ENCODE measurements at places on chromosomes 2 and 18.

GRCh38 chr2:241598061-241598460 is 38.9 kb downstream of the THAP4 start:
- no peak for DNase-seq

GRCh38 chr2:224086226-224086914 is 47.3 kb upstream of the SERPINE2 start:
- DNase-seq, result no peak

DNA sequence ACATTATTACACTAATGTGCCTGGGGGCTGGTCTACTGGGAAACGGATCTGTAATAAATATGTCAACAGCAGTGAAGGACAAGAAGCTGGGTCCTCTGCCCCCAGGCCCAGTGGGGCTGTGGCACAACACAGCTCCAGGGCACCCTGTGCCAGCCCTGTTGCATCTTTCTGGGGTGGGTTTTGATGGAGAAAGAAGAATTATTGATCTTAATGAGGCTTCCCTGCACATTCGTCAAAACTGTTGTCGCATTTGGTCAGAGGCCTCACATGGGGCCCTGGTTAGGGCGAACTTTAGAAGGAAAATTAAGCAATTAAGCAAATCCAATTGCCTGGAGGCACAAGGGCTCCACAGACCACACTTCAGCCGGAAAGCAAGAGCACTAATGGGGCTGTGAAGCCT is 30.0 kb upstream of the TWIST2 start:
- DNase-seq, result no peak

GRCh38 chr2:240595381-240596079 is 9.0 kb downstream of the CAPN10 start:
- DNase-seq, result no peak

GRCh38 chr2:201444746-201445465 is 6.4 kb downstream of the TRAK2 start:
- DNase-seq, result no peak

- DNase-seq, result no peak
These were observed 43.8 kb downstream of the CDH19 start for GRCh38 chr18:66560094-66560493.

DNA sequence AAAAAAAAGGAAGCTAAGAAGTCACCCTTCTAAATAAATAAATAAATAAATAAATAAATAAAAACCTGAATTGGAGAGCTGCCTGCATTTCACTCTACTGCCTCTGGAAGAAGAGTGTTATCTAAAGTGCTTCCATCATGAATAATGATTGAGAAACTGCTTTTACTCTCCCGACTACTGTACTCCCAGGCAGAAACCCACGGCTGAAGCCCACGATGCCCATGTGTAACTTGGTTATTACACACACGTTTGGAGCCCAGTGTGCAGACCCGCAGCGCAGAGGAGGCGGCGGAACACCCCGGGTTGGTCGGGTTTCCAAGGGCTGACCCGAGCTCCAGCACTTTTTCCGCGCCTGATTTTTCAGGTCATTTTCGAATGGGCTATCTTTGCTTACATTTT is 697 bp upstream of the SPATS2L start:
- DNase-seq, result no peak

DNA sequence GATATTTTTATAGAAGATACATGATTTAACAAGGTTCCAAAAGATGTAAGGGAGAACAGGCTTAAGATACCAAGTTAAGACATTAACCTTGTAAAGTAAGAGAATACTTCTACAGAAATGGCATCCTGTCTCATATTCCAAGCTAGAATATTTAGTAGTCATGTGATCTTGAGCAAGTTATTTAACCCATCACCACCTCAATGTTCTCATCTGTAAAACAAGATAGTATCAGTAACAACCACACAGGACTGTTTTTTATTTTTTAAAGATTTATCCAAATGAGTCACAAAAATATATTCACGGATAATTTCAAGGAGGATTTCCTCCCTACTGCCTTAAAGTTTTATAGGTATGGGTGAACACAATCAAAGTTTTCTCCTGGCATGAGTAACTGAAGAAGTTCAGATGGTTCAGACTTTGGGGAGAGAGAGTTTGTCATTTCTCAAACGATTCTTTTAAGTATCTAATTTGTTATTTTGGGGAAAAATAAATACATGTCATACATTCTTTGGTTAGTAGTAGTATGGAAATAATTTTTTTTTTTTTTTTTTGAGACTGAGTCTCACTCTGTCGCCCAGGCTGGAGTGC is 25.9 kb downstream of the ROCK1 start:
- no peak for DNase-seq

DNA sequence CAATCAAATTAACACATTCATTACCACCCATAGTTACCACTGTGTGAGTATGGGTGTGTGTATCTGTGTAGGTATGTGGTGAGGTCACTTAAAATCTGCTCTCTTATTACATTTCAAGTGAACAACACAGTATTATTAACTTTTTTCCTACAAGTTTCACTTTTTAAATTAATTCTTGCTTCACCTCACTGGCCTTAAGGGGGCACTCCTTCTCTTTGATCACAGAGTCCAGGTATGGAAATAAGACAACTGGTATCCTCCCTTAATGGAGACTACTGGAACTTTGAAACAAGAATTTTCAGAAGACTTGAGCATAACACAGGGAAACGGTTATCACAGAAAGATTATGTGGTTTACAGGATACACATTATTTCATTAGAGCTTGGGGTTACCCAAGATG is 255.8 kb downstream of the ASXL3 start:
- DNase-seq, result no peak

DNA sequence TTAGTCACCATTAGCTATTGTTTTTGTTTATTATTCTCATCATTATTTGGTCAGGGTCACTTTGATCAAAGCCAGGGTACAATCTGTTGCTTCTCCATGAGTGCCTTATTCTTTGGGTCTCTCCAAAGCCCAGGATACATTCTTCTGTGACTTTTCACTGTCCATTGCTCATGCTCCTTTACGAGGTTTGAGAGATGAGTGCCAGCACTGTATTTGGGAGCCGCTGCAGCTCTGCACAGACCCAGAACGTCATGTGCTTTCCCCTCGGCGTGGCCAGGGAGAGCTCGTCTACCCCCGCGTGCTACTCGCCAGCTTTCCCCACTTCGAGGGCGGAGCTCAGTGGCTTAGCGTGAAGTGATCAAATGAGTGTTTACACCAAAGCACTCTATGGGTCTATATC is 123.7 kb downstream of the COL6A3 start:
- DNase-seq, result no peak

- no peak for DNase-seq
These were observed 142.9 kb downstream of the TGIF1 start for GRCh38 chr18:3592864-3593263.

DNA sequence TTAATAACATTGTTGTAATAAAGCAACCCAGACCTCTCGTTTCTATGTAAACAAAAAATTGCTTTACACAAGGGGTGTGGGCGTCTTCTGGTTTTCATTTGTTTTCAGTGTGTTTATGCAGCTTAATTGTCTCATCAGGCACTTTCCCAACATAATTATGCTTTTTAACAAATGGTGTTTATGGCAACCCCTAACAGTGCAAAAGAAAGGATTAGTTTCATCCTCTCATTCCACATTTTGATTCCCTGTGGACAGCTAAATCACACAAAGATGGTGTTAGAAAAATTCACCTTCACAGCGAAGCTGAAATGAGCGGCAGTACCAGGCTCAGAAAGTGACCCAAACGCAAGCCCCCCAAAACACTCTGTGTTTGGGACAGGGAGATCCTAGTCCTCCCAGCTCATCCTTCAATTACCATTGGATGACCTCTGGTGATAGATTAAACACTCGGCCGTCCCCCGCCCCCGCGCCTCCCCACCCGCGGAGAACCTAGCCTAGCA is 724 bp downstream of the FTCDNL1 start:
- no peak for DNase-seq

- no peak for DNase-seq
These were observed 305.7 kb upstream of the SETBP1 start for GRCh38 chr18:44374966-44375365.

DNA sequence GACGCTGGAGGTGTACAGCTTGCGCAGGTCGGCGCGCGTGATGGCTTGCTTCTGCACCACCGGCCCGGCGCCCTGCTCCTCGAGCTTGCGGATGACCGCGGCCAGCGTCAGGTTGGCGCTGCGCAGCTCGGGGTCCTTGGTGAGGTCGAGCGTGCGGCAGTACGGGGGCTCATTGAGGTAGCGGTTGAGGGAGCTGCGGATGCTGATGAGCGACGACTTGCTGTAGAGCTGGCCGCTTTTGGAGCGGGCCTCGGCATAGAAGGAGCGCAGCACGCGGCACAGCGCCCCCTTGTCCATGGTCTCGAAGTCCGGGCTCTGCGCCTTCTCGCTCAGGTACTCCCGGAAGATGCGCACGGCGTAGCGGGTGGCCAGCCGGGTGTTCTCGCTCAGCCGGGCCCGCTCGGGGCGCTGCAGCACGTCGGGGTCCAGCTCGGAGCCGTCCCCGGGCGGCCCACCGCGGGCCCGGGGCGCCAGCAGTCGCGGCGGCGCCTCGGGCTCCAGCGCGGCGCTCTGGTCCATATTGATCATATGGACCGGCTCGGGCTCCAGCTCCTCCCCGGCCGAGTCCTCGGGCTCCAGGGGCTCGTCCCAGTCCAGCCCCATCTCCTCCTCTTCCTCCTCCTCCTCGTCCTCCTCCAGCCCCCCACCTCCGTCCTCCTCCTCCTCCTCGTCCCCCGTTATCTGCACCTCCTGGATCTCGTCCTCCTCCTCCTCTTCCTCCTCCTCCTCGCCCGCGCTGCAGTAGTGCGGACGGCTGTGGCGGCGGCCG is 523 bp downstream of the KCTD1 start:
- peak; percentile 44 for DNase-seq

DNA sequence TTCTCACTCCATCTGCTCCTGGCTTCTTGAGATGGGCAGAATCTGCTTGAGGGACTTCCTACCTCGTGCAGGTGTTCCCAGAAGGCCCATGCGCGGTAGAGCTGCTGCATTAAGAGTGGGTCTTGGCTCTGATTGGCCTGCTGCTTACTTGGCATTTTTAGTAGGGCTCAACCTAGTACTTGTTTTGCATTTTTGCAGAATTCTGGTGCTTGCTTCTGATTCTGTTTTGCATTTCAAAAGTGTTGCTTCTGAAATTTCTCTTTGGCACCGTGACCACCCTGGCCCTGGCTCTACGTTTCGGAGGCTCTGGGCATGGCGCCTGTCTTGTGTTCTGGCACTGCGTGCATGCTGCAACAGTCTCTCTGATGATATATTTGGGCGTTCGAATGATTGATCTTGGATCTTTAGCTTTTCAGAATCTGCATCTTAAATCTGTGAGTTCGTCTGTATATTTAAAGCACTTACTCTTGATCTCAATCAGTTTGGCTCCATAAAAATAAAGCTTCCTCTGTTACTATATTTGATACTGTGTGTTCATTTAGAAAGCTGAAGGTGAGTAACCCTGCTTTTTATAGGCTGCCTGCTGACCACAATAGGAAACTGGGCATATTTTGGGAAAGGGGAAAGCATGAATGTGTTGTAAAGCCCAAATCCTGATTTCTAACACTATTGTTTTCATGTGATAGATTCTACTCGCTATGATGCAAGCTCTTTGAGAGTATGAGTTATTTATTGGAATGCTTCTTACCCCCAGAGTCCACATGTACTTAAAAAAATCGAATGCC is 22.2 kb downstream of the EFR3B start:
- no peak for DNase-seq

GRCh38 chr2:46841621-46842020 is 74.0 kb downstream of the MCFD2 start:
- no peak for DNase-seq

DNA sequence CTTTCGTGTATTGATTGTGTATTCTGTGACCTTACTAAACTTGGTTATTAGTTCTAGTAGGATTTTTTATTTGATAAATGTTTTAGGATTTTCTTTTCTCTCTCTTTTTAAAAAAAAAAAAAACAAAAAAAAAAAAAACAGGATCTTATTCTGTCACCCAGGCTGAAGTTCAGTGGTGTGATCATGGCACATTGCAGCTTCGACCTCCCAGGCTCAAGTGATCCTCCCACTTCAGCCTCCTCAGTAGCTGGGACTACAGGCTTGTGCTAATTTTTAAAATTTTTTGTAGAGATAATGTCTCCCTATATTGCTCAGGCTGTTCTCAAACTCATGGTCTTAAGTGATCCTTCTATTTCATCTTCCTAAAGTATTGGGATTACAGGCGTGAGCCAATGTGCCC is 19.0 kb downstream of the TTLL4 start:
- DNase-seq, result no peak

DNA sequence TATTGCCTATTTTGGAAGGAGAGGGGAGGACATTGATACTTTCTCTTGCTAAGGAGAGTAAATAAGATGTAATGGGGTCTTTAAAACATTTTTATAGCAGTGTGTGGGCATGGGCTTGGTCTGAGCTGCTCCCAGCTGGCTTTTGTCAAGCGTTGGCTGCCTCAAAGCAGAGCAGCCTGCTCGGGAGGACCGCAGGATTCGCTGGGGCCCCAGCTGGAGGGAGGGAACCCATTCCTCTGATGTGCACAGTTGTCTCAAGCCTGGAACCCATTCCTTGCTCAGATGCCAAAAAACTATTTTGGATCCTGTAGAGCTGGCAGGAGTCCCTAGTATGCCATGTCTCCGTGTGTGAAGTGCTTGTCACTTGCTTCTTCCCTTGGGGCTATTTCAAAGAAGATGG is 59.4 kb upstream of the RMDN2 start:
- DNase-seq, result no peak

DNA sequence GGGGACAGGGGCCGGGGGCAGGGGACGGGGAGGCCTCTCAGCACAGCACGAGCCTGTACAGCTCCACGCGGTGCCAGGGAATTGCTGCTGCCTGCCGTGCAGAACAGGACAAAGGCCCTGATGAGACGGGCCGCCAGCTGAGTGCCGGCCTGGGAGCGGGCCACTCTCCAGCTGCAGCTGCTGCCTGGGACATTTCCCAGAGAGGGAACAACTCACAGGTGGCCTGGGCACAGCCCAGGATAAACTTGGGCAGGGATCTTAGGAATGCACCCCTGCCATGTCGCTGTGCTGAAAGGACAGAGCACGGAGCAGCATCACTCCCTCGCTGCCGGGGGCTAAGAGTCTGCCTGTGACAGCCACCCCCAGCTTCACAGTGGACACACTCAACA is 38.8 kb downstream of the CENPO start:
- DNase-seq, result no peak

DNA sequence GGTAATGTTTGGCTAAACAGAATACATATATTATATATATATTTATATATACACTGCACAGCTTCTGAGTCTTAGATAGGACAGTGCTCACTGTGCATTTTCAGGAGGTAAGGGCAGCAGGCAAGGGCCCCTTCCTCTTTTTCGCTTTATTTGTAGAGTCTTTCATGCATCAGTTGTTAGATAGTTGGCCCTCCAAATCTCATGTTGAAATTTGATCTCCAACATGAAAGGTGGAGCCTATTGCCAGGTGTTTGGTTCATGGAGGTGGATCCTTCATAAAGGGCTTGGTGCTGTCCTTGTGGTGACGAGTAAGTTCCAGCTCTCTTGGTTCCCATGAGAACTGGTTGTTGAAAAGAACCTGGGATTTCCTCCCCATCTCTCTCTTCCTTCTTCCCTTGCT is 48.1 kb downstream of the TSN start:
- no peak for DNase-seq

DNA sequence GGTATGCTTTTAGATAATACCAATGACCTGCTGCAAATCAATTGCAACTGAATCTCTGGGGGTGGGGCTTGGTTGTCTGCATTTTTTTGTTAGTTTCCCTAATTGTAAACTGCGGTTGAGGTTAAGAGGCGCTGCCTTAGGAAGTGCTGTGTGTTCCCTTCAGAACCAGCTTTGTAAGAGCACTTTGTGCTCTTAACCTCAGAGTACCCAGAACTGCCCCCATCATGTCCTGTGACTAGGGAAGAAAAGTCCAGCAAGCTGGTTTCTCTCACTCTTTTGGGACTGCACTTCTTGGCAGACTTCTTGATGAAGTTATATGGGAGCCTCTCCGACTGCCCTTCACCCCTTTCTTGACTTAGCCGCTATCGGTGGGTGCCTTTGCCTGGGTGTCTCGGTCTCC is 245.5 kb upstream of the CXCR4 start:
- DNase-seq, result no peak
